Stimulated activated CD8-positive, alpha-beta memory T cell treated with anti-CD3 and anti-CD28 coated beads, Interleukin-4, amount 100 ng/mL, for 1 hour (primary cell): ENCODE measurements at places on chromosomes 7 and 10.

GRCh38 chr7:121752706-121753105, 120.3 kb upstream of the PTPRZ1 start:
- DNase-seq, result no peak

DNA sequence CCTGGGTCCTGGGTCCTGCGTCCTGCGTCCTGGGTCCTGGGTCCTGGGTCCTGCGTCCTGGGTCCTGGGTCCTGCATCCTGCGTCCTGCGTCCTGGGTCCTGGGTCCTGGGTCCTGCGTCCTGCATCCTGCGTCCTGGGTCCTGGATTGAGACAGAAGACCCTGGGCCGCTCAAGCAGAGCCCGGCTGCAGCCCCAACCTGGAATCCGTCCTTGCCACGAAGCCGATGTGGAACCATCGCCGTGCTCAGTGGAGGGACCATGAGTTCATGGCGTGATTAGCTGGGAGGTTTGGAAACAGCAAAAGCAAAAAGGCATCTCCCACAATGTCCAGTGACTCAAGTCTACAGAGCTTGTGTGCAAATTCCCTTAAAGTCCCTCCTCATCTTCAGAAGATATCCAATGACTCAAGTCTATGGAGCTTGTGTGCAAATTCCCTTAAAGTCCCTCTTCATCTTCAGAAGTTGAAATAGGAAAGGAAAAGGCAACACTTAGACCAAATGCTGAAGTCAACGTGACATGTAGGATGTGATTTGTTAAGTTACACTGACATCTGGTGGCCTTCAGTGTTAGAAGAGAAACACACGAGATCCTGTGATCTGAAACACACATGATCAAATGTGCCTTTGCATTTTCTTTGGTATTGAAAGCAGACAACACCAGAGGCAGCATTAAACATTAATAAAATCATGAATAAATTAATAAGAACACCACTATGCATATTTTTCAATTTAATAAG, 179.9 kb downstream of the PTPRN2 start:
- DNase-seq, result no peak

- no peak for DNase-seq
Measured at GRCh38 chr7:128158370-128158769, 82.7 kb upstream of the LEP start.

- no peak for DNase-seq
Measured at GRCh38 chr10:124523901-124524300, 62.3 kb downstream of the LHPP start.

DNA sequence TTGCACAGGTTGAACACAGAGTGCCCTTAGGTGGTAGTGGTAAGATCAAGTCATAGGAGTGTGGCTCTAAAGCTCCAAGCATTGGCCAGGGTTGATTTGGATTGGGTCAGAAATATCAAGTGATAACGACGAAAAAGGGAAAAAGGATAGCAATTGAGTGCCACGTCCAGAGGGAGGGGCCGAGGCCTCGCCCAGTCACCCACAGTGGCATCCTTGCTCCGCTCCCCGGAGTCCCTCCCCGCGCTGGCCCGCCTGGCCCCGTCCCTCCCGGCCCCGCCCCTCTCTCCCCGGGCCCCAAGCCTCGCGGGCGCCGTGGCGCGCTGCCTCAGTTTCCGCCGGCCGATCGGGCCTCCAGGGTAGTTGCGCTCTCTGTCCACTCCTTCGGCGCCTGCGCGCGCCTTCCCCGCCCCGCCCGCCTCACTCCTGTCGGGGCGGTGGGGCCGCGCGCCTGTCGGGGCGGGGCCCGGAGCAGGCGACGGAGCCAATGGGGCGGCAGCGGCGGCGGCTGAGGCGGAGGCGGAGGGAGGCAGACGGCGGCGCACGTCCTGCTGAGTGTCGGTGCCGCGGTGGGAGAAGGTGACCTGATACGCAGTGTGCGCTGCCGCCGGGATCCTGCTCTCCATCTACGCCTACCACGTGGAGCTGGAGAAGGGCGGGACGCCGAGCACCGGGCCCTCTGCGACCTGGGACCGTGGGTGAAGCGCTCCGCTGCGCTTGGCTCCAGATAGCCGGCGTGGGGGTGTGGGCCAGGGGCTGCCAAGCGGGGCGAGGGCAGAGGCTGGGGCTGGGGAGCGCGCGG, 209.1 kb upstream of the ZNF722 start:
- no peak for DNase-seq

- DNase-seq, result no peak
Measured at GRCh38 chr10:58384544-58384998, 639 bp upstream of the TFAM start.

DNA sequence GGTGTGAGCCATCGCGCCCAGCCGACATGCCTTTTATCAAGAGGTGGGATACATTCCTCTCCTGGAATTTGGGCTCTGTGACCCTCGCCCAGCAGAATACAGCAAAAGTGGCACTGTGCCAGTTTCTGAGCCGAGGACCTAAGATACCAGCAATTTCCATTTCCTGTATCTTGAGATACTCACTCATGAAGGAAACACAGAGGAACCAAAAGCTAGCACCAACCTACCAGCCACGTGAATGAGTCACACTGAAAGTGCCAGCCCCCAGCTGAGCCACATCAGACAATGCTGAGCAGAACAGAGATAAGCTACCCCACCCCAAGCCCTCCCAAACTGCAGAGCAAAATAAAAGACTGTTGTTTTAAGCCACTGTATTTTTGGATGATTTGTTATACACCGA, 56.3 kb downstream of the CACUL1 start:
- peak; percentile 52 for DNase-seq

DNA sequence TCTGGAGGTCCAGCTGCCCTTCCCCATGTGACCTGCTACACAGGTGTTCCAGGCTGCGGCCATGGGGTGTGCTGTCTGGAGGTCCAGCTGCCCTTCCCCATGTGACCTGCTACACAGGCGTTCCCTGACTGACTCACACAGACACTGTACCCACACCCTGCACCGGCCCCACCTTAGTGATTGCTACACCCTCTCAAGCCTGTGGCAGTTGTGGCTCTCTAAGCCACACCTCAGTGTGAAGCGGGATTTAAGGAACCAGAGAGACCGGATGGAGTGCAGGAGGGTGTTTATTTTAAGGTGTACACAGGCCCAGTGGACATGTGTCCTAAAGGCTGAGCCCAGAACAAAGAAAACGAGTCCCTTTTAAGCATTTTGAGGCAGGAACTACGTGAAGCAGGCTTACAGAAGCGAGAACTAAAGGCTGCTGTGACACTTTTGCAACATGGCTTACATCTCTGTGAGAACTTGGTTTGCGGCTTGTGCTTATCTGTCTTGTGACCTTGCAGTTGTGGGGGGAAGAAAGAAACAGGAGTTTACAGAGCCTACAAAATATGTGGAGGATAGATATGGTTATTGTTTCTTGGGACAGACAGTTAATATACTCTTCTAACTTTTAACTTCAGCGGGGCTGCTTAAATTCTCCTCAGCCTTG, 326.4 kb downstream of the PAXIP1 start:
- no peak for DNase-seq

DNA sequence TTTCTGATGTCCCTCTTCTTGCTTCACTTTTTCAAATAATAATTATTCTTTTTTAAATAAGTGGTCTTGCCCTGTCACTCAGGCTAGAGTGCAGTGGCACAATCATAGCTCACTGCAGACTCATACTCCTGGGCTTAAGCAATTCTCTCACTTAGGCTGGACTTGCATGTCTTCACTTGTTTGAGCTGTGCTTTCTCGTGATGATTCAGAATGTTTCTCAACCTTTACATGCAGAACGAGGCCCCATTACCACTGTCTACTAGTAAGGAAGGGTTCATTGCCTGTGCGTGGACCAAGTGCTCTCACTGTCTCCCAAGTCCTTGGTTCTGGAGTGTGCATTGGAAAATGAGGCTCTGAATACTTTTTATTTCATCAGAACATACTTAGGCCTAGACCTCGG, 468.6 kb upstream of the COBL start:
- no peak for DNase-seq

GRCh38 chr7:139738101-139738489, 39.7 kb downstream of the HIPK2 start:
- no peak for DNase-seq

GRCh38 chr7:72037516-72037915, 374.6 kb downstream of the CALN1 start:
- DNase-seq, result no peak

GRCh38 chr7:43513251-43513650, 69.7 kb upstream of the STK17A start:
- no peak for DNase-seq

DNA sequence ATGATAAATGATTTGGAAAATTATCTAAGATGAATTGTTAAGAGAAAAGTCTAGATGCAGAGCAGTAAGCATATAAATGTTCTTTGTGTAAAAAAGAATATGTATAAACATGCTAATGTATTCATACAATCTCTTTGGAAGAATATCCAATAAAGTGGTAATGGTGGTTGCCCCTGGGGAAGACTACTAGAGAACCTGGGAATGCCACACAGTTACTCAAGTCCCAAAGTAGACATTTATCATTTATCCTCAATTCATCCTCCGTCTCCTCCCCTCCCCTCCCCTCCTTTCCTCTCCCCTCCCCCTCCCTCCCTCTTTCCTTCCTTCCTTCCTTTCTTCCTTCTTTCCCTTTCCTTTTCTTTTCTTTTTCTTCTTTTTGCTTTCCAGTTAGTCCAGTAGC, 51.7 kb downstream of the LRRC18 start:
- DNase-seq, result no peak

DNA sequence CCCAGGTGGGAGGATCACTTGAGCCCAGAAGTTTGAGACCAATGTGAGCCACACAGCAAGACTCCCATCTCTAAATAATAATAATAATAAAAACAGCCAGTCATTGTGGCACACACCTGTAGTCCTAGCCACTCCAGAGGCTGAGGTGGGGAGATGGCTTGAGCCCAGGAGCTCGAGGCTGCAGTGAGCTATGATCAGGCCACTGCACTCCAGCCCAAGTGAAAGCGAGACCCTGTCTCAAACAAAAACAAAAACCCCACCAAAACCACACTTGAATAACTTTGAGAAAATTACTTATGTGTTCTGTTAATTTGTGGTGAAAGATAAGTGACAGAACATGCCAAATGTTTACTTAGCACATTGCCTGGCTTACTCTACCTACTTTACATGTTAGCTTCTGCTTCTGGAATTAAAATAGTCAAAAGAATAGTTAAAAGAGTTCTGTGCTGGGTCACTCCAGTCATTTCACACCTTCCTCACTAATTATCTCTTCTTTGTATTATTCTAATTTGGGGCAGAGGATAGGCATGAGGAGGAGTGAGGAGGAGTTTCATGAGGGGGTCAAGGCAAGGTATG, 9.8 kb downstream of the TMEM60 start:
- DNase-seq, result no peak

- DNase-seq, result peak; percentile 46
Measured at GRCh38 chr10:72364239-72364777, 9.6 kb upstream of the DNAJB12 start.
